SJSA1 (cell line): ENCODE measurements at places on chromosomes 6 and 20. TPM values are rescaled to one million over a fixed set of nuclear protein-coding genes. Genes with fewer than 3 reads are reported as not detected.

DNA sequence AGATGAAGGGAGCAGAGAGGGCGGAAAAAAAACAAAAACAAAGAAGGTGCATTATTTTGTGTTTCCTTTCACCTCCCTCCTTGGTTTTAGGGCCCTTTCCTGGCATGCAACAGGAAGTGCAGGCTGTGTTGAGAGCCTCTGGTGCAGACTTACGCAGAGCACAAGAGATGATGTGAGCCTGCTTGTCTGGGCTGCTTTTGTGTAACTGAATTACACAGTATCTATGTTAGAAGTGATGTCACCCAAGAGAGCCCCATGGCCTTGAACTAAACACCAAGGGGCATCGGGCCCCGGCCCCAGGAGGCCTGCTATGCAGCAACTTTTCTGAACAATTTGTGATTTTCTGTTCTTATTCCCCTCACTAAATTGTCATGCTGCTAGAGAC, 25.5 kb downstream of the GNAS start:
- H3K36me3 ChIP-seq = no peaks in the 10 kb centered on the region
- DNase-seq = no peak

DNA sequence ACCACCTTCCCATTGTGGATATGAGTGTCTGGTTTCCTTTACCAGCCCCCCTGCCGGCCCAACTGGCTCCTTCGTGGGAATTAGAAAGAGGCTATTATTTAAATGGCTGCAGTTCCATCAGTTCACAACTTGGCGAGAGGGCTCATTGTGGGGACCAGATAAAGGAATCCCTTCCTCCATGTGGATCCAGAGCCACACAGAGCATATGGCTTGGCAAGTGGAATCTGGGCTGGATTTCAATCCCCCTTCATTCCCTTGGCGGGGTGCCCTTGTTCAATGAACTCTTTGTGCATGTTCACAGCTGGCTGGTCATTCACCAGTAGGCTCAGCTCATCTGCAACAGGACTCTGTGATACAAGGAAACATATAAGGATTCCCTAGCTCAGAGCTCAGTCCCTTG, 140.6 kb downstream of the OPN5 start:
- no peak for DNase-seq
- H3K27ac ChIP-seq = no peak overlapping the region
- H3K36me3 ChIP-seq = no peaks in the 10 kb centered on the region

DNA sequence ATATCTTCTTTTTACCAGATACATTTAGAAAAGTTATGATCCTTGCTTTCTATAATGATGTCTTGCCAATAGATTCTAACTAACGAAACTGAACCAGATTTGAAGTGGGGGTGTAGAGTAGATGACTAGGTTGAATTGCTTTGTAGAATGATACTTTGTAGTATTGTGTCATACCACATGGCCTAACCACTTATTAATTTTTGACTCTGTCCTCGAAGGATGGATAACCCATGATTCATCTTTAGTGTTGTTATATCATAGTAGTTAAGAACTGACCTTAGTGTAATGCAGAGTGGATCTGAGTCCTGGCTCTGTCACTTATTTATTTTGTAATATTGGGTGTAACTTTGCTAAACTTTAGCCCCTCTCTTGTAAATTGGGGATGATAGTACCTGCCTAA, 4.5 kb downstream of the PHF3 start:
- H3K27me3 ChIP-seq = no peaks in the 10 kb centered on the region
- DNase-seq = no peak
- no peak overlapping the region for H3K4me3 ChIP-seq
- peaks cover 10% of the 10 kb centered on the region for H3K4me1 ChIP-seq

DNA sequence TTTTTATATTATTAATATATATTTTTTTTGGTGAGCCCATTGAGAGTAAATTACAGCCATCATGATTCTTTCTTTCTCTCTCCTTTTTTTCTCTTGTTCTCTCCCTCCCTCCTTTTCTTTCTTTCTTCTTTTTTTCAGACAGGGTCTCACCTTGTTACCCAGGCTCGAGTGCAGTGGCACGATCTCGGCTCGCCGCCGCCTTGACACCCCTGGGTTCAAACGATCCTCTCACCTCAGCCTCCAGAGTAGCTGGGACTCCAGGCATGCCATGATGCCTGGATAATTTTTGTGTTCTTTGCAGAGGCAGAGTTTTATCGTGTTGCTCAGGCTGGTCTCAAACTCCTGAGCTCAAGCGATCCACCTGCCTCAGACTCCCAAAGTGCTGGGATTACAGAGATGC, 1.6 kb downstream of the CCDC170 start:
- no peak overlapping the region for H3K4me3 ChIP-seq
- no peaks in the 10 kb centered on the region; the same call in 1 of the 2 replicates for H3K36me3 ChIP-seq
- no peak for DNase-seq
- peaks cover 32% of the 10 kb centered on the region for H3K4me1 ChIP-seq
- H3K27me3 ChIP-seq = no peaks in the 10 kb centered on the region

DNA sequence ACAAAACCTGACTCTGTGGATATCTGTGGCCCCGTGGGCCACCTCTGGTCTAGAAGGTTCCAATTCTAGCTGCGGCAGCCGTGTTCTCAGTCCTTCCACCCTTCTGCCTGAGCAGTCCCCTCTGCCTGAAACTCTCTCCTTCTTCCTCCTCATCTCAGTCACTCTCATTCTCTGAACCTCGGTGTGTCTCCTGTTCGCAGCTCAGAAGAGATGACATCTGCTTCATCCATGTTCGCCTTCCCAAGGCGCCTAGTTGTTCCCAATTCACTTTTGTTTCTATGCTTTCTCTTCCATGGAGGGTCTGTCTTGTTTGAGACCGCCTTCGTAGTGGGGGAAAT, 95.5 kb downstream of the CEBPB start:
- H3K4me3 ChIP-seq = no peak overlapping the region
- no peak for DNase-seq
- no peaks in the 10 kb centered on the region for H3K36me3 ChIP-seq
- peak overlapping the region; percentile 63 for H3K27ac ChIP-seq
- H3K4me1 ChIP-seq = peaks cover 45% of the 10 kb centered on the region

DNA sequence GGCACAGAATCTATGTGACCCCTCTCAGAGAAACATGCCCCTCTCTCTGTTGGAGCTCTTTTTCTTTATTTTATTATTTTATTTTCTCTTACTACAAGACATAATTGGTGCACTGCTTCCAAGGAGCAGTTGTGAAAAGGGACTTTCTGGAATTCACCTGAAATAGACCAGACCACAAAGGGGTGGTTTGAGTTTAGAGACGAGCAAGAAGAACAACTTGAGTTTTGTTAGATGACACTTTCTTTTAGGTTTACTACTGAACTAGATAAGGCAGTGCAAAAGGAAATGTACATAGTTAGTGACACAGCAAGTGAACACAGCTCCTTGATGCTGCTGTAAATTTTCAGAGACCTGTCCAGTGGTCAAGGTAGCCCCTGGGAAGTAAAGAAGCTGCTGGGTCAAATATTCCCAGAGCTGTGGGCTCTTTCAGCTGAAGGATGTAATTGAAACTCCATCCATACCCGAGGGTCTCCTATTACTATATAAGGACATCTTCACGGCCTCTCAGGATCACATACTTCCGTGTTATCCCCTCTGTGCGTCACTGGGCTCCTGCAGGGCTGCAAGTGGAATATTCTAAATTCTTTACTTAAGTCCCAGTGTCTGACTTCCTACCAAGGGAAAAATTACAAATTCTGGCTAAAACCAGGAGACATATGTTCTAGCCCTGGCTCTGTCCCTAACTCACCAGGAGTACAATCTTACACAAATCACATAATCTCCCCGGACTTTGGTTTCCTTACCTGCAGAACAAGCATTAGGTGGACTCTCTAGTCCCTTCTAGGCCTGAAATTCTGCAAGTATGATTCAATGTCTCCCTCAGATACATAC, 69.1 kb upstream of the ADTRP start:
- H3K27me3 ChIP-seq = no peaks in the 10 kb centered on the region
- no peak overlapping the region for H3K27ac ChIP-seq
- no peak for DNase-seq
- H3K4me1 ChIP-seq = peaks cover 10% of the 10 kb centered on the region

DNA sequence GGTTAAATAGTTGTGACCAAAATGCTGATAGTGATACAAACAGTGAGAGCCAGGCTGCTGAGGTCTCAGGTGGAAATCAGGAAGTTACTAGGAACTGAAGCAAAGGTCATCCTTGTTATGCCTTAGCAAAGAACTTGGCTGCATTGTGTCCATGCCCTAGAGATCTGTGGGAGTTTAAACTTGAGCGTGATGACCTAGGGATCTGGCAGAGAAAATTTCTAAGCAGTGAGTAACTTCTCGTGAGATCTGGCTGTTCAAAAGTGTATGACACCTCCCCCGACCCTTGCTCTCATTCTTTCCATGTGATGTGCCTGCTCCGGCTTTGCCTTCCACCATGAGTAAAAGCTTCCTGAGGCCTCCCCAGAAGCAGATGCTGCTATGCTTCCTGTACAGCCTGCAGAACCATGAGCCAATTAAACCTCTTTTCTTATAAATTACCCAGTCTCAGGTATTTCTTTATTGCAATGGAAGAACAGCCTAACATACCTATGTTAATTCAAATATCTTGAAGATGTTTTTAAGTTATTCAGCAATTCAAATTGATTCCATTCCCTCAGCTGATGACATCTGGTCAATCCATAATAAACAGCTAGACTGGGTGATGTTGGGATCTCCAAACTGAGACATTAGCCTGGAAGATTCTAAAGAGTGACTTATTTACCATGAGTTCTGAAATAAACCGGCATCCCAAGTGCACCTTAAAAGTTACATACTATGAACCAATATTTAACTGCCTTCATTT, 33.8 kb downstream of the KIF16B start:
- no peaks in the 10 kb centered on the region for H3K27me3 ChIP-seq
- no peak overlapping the region for H3K27ac ChIP-seq
- no peaks in the 10 kb centered on the region for H3K4me1 ChIP-seq
- no peak overlapping the region for H3K4me3 ChIP-seq

- peaks cover 12% of the 10 kb centered on the region for H3K4me1 ChIP-seq
- no peak for DNase-seq
- no peak overlapping the region for H3K4me3 ChIP-seq
Measured at GRCh38 chr6:21265034-21265729, 328.4 kb upstream of the SOX4 start.

DNA sequence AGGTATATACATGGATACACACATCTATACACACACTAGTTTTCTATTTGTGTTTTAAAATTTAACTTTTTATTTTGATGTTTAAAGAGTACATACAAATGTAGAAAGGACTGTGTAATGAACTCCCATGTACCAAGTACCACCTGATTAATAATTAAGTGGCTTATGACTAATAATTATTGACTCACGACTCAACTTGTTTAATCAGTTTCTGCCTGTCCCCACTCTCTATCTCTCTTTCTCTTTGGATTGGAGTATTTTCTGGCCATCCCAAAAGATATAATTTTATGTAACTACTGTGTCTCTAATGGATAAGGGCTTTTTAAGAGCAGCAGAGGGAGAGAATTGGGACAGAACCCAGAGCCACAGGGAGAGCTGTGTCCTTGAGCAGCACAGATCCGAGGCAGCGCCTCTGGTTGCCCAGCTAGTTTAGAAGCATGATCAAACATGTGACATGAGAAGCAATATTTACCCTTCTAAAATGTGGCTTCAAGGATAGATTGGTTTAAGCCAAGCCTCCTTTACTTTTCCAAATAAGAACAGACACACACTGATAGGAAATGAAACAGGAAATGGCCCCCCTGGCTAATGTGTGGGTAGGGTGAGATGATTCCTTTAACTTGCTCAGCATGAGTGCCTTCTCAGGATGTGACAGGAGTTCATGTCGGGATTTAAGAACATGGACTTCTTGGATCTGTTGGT, 81.0 kb downstream of the ERMARD start:
- H3K36me3 ChIP-seq = no peaks in the 10 kb centered on the region
- no peaks in the 10 kb centered on the region; the same call in 1 of the 2 replicates for H3K27me3 ChIP-seq
- no peak overlapping the region for H3K27ac ChIP-seq
- no peak for DNase-seq

DNA sequence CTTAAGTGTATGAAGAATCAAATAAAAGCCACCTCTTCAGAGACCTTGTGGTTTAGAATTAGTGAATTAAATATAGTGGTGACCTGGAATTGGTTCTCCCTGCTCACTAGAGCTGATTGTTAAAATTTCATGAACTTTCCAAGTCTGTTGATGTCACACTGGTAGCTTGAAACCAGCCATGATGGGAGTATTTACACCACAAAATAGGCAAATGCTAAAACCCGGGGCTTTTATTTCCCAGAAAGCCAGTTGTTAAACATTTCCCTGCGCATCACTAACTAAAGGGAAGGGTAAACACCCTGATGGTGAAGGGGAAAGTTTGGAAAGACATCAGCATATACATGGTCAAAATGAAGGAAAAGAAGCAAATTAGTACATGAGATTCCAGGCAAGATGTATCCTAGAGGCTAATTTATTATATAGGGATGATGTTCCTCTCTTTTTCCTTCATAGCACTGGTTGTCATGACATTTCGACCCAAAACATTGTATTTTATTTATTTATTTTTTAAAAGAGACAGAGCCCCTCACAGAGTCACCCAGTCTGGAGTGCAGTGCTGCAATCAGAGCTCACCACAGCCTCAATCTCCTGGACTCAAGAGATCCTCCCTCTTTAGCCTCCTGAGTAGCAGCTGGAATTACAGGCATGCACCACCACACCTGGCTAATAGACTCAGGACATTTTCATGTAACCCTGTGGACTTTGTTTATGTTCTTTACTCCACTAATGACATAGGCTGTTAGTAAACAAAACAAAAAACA, 123.2 kb downstream of the RIN2 start:
- H3K36me3 ChIP-seq = no peaks in the 10 kb centered on the region
- H3K27me3 ChIP-seq = no peaks in the 10 kb centered on the region
- DNase-seq = peak; percentile 16
- H3K27ac ChIP-seq = peak overlapping the region; percentile 78

DNA sequence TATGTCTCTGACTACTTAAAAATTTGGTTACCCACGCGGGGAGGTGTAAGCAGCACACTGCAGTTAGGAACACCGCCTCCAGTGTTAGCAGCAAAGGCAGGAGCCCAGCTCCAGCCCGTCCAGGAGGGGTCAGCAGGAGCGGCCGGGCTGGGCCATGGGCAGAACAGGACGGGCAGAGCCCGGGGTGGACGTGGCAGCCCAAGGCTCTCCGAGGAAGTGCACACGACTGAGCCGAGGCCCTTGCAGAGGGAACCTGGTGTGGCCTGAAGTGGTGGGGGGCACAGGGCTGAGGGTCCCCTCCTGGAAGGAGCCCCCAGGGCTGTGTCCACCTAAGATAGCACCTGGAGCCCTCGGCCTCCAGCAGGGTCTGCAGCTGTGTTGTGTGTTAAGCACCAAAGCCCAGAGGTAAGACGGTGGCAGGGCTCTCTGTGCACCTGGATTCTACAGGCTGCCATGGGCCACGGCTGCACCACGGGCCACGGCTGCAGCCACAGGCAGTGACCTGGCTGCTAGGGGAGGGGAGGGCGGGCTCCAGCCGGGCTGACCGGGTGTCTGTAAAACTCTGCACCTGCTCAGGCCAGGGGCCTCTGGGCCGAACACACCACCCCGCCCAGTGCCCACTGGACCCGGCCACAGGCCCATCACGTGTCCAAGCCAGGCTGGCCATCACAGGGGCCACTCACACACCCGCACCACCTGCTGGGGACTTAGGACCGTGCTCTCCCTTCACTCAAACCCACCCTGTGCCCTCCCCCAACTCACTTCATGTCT, 6.6 kb downstream of the SLC2A4RG start:
- no peak for DNase-seq
- no peak overlapping the region for H3K4me3 ChIP-seq
- H3K4me1 ChIP-seq = peaks cover 5% of the 10 kb centered on the region
- H3K27me3 ChIP-seq = no peaks in the 10 kb centered on the region
- peaks cover 26% of the 10 kb centered on the region for H3K36me3 ChIP-seq

- no peak overlapping the region for H3K4me3 ChIP-seq
- no peak for DNase-seq
- H3K27ac ChIP-seq = no peak overlapping the region
- H3K36me3 ChIP-seq = no peaks in the 10 kb centered on the region
- peaks cover 12% of the 10 kb centered on the region for H3K4me1 ChIP-seq
Measured at GRCh38 chr6:22411376-22412105, 114.7 kb upstream of the PRL start.

SPATA2 gene
- total RNA-seq = 2.5 and 3.5 TPM in 2 replicates

TMEM181 gene
- total RNA-seq = 28.4 and 41.3 TPM in 2 replicates

SLC12A5 gene
- total RNA-seq = not detected in 2 replicates

GRIK2 gene
- total RNA-seq = 0.97 and 2.3 TPM in 2 replicates

RIPPLY2 gene
- not detected in 2 replicates for total RNA-seq

OLIG3 gene
- not detected in 2 replicates for total RNA-seq
